ENCODE measurements at places on chromosomes 6 and 20.
A peak's percentile ranks its signal among the peaks of the same experiment; 100 is the strongest.

DNA sequence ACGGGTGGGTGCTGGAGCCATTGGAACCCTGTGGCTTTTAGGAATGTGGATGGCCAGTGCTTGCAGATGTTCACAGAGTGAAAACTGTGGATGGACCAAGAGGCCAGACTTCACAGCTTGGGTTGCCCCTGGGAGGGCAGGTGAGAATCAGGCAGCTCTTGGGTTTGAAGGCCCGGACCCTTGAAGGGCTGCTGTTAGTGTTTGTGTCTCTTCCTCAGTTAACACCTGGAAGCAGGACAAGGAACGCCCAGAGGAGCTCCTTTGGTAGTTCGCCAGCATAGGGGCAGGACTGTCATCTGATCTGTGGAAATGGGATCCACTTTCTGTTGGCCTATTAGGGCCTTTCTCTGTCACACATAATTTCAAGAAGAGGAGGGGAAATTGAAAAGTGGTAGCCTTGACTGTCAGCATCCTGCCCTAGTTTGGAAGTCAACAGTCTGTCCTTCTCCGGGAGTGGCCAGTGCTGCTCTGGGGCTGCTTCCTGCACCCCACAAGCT lies 43.6 kb downstream of the RIOK1 start:
- DNase-seq: peak; percentile 22

- no peak for DNase-seq
These were observed 37.0 kb downstream of the FOXF2 start for GRCh38 chr6:1426416-1426815.

- DNase-seq: no peak
These were observed 78.0 kb upstream of the MAFB start for GRCh38 chr20:40766790-40767614.

DNA sequence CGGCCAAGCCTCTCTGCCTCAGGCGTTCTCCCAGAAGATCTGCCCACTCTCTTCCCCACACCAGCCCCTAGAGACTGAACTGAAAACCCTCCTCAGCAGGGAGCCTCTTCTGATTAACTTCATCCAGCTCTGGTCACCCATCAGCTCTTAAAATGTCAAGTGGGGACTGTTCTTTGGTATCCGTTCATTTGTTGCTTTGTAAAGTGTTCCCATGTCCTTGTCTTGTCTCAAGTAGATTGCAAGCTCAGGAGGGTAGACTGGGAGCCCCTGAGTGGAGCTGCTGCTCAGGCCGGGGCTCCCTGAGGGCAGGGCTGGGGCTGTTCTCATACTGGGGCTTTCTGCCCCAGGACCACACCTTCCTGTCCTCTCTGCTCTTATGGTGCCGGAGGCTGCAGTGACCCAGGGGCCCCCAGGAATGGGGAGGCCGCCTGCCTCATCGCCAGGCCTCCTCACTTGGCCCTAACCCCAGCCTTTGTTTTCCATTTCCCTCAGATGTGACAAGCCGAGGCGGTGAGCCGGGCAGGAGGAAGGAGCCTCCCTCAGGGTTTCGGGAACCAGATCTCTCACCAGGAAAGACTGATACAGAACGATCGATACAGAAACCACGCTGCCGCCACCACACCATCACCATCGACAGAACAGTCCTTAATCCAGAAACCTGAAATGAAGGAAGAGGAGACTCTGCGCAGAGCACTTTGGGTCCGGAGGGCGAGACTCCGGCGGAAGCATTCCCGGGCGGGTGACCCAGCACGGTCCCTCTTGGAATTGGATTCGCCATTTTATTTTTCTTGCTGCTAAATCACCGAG lies 14.2 kb downstream of the VEGFA start:
- no peak for DNase-seq

DNA sequence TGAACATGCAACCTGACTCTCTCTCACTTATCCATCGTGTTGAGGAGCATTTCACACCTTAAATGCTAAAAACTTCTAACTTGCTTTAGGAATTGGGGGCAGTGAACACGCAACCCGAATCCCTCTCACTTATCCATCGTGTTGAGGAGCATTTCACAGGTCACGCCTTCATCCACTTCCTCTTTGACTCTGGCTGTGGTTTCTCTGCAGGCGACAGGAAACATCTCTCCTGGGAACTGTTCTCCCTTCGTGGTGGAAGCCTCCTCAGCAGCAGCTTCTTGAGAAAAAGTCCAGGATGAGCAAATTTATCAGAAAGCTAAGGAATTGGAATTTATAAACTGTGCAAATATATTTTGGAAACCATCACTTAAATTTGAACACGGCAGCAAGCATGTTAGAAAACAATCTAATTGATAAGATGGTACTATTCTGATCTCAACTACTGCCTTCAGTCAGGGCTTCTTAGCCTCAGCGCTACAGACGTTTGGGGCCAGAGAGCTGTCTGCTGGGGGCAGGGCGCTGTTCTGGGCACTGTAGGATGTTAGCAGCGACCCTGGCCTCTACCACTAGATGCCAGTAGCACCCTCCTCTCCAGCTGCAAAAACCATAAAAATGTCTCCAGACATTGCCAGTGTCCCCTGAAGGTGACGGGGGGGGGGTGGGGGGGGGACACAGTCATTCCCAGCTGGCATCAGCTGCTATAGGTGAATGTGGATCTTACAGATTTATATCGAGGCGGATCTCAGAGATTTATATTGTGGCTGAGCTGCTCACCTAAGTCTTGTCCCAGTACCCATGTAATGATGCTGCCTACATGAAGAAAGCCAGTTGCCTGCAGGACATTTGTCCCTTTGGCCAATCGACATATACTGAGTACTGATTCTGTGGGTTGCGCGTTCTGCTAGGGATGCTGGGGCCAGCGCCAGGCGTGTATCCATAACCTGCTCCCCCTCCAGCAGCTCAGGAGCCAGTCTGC lies 26.2 kb downstream of the CTCFL start:
- peak; percentile 71 for DNase-seq

- peak; percentile 74 for DNase-seq
These were observed 647 bp downstream of the AK9 start for GRCh38 chr6:109690373-109690736.

DNA sequence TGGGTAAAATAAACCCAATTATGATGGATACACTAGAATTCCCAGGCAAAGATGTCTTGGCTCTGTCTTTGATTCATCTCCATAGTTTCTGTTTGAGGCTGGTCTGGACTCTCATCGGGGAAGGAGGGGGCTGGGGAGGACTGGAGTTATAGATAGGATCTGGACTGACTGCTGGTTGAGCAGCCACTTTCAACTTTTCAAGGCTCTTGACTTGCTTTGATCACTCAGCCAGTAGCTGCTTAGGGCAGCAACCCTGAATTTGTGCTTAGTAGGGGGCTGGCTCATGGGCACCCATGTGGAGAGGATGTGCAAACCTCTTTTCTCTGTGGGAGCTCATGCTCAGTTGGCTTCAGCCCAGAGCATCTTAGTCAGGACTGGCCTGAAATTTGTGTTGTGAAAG lies 114.0 kb upstream of the NEDD9 start:
- DNase-seq: peak; percentile 4

- no peak for DNase-seq
These were observed 17.2 kb upstream of the FOXA2 start for GRCh38 chr20:22601361-22602141.

GRCh38 chr6:11563793-11564192 lies 26.2 kb downstream of the TMEM170B start:
- no peak for DNase-seq

- no peak for DNase-seq
These were observed 9.5 kb upstream of the PNRC1 start for GRCh38 chr6:89071036-89071435.

- no peak for DNase-seq
These were observed 117.3 kb downstream of the B3GAT2 start for GRCh38 chr6:70839286-70840266.

DNA sequence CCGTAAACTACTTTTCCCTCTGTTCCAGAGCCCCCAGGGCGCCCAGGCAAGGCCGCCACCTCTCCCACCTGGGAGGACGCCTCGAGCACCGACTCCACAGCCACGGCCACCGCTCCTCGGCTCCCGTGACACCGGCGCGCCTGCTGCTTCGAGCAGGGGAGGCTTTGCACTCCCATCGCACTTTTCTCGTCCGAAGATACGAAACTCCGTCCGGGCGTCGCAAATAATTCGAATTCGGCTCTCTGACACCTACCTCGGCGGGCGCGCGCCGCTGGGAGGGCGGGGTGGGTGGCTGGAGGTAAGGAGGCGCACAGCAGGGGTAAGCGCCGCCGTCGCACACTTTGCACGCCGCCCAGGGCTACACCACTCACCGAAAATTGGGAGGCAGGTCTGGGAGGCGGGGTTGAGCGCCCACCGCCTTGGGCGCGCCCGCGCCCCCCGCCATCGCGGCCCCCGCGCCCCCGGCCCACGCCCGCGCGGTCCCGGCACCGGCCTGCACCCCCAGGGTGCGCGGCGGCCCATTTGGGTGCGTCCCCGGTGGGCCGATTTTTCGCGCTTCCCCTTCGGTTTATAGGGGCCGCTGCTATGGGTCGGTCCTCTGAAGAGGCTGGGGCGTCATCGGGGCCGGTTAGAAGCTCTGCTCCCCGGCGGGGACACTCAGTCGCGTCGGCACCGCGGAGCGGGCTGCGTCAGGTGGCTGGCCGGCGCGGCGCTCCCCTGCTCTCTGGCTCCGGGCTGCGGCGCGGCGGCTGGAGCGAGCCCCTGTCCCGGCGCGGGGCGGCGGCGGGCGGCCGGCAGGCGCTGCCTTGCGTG lies 36.2 kb downstream of the GNAS start:
- DNase-seq: peak; percentile 54

DNA sequence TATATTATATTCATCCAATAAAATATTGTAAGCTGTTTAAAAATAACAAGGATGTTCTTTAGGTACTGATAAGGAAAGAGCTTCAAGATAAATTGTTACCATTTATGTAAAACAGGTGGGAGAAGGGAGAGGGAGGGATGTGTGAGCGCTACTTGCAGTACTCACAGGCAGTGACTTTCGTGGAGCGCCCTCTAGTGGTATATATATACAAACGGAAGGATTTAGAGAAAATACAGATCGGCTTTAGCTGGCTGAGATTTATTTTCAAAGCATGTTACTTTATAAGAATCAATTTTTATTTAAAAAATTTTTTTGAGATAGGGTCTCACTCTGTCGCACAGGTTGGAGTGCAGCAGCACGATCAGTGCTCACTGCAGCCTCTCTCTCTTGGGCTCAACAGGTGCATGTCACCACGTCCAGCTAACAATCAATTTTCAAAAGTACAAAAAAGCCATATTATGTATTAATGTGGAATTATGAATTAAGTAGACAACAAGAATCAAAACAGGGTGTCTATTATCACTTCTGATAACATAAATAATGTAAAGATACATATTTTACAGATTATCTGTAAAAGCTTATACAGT lies 3.3 kb upstream of the MOG start:
- DNase-seq: peak; percentile 86

DNA sequence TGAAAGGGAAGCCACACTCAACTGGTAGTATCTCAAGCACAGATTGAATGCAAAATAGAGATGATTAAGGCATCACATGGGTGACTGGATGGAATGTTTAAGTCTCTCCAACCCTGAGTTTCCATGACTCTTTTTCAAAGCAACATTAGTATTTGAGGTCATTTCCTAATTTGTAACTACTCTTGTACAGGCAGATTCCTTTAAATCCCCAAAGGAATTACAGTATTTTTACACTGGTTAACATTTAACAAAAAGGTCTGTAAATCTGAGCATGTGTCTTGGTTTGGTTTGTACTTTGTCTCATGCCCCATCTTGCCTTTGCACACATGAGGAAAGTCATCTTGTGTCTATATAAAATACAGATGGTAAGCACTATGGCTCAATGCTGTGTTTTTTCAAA lies 15.1 kb downstream of the RMND1 start:
- no peak for DNase-seq

- no peak for DNase-seq
These were observed 233.8 kb downstream of the LRFN2 start for GRCh38 chr6:40353197-40353966.

- no peak for DNase-seq
These were observed 63.6 kb downstream of the NCOA7 start for GRCh38 chr6:125854355-125854754.

GRCh38 chr6:158411998-158412397 lies 99.7 kb downstream of the TULP4 start:
- DNase-seq: no peak

DNA sequence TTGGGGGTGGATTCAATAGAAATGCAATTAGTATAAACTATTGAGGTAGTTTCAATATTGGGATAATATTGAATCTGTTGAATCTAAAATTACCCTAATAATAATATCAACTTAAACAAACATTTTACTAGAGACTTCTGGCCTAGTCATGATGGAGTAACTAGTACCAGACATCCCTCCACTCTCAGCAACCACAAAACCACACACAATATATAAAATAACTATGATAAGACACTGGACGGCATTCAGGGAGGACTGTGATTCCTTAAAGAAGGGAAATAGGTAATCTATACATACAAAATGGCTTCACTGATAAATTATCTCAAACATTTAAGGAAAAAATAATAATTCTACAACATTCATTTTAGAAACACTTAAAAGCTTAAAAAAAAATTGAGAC lies 38.9 kb upstream of the TMEM14A start:
- DNase-seq: no peak

- peak; percentile 86 for DNase-seq
These were observed 35.6 kb upstream of the SLCO4A1 start for GRCh38 chr20:62606551-62607201.

- no peak for DNase-seq
These were observed 24.6 kb upstream of the ASF1A start for GRCh38 chr6:118869350-118869749.

- no peak for DNase-seq
These were observed 165.8 kb downstream of the KIF16B start for GRCh38 chr20:16407251-16408067.

DNA sequence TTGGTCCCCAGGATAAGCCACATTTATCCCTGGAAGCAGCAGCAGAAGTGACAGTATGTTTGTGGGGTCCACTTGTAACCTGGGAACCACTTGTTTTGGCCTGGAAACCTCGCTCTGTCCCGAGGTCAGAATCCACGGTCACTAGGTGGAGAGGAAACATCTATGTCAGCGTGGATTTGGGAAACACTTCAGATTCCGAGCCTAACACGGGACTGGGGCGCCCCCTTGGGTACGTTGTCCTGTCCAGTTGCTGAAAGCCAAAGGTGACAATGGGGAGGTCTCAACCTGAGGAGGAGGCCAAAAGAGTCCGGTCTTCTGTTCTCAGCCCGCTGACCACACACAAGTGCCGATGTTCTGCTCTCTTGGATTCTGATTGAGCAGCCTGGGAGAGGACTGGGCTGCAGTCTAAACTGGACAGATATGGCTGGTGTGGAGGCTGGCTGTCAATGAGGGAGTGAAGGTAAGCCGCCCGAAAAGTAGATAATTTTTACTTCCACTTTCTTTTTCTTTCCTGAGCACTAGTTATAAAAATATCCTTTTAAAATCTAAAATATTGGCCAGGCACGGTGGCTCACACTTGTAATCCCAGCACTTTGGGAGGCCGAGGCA lies 4.9 kb upstream of the ZFP57 start:
- no peak for DNase-seq

- no peak for DNase-seq
These were observed 28.5 kb upstream of the ADGRF4 start for GRCh38 chr6:47669684-47670513.

- DNase-seq: no peak
These were observed 2.8 kb downstream of the COL9A3 start for GRCh38 chr20:62819494-62820174.

DNA sequence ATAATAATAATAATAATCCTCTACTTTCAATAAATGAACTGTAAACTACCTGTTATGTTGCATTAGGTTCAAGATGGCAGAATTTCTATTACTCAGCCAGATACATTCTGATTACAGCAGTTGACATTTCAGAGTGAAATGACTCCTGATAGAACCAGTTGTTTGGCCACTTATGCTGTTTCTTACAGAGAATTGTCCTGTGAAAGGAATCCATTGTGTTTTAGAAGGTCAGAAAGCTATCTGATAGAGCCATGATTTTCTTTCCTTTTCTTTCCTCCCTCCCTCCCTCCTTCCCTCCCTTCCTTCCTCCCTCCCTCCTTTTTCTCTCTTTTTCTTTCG lies 16.6 kb downstream of the GJA10 start:
- DNase-seq: no peak
